ENCODE measurements at places on chromosomes 1 and 21.

- DNase-seq, result no peak
Observed at GRCh38 chr1:228555074-228555994, 68.2 kb downstream of the RNF187 start.

GRCh38 chr1:25619101-25619890 lies 2.7 kb downstream of the MAN1C1 start:
- peak; percentile 53 for DNase-seq

DNA sequence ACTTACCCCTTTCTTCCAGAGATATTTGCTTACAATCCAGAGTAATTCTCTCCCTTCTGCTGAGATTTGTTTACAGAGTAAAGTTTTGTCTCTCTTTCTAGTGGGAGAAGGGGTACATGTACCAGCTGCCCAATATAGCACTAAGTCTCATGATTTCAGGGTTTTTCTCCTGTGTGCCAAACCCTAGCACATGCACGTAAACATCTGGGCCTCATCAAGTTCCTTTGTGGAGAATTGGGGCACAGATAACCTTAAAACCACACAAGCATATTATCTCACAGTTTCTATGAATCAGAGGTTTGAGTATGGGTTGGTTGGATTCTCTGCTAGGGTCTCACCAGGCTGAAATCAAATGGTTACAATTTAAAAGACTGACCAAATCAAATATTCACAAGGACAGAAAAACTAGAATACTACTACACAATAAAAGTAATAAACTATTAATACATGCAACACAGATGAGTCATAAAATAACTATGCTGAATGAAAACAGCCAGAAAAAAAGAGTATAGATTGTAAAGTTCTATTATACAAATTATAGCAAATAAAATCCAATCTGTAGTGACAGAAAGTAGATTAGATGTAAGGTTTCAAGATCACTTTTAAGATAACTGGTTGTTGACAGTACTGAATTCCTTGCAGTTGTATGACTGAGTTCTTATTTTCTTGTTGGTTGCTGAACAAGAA lies 347.4 kb upstream of the PTBP2 start:
- DNase-seq, result no peak

DNA sequence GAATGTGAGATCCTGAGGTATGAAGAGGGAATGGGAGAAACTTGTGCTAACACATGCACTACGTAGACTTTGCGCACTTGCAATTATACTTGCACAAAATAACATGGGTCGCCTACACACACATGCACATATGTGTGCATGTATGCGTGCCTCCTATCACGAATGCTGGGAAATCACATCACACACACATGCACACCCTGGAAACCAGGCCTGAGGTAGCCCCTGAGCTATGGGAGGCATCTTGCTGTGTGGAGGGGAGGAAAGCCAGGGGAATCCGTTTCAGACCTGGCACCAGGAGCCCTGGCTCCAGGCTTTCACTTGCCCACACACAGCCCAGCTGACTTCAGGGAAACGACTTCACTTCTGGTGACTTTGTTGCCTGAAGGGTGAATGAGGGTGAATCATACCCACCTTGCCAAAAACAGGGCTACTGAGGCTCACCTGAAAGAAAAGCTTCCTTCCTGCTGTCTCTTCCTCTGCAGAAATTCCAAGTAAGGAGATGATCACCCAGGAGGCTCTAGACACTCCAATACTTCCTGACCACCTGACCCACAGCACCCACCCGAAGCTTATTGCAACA lies 136.0 kb upstream of the NGF start:
- DNase-seq, result no peak

DNA sequence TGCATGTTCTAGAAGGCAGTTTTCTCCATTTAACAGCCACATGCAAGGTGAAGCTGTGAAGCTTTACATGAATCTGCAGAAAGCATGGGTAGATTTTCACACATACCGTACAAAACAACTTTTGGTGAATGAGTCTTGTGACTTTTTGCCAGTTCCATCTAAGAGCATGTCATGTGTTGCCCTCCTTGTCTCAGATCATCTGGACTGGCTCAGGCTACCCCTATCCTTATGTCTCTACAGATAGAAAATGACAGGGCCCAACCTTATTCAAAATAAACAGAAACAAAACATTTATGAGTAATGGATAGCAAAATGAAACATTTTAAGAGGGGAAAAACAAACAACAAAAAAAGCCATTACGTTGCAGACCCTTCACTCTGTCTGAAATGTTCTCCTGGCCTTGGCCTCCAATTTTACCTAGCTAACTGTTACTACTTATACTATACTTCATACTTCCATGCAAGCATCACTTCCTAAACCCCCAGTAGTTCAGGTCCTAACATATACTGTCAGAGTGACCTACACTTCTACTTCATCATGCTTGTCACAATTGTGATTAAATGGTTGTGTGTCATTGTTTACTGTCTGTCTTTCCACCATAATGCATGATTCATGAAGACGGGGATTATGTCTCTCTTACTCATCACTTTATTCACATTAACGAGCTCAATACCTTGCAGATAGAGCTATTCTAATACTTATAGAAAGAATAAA lies 39.0 kb downstream of the LRRC8C start:
- no peak for DNase-seq

DNA sequence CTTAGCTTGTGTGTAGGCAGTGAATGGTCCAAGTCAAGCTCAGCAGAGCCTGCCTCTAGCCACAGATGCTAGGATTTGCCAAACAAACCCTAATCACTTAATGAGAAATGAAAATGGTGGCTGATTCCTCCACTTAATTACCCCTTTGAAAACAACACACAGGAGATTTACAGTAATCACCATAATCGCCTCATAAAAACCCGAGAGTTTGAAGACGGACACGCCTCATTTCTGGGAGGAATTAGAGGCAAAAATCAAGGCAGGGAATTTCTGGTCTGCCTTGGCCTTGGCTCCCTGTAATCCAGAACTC lies 16.3 kb upstream of the FOXE3 start:
- no peak for DNase-seq

- no peak for DNase-seq
Observed at GRCh38 chr21:30646904-30647414, 4.3 kb downstream of the KRTAP20-3 start.

DNA sequence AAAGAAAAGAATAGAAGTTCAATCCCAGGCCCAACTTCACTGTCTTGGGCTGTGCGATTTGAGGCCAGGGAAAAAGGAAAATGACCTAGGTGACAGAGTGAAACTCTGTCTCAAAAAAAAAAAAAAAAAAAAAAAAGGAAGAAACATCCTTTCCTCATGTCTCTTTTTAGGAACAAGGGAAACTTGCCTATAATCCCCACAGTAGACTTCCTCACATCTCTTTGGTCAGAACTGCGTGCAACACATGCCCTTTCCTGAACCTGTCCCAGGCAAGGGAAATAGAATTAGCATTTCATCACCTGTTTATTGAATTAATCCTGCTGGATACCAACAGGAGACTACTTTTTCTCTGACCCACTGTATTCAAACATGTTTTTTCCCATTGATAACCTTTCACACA lies 2.3 kb downstream of the DCST1 start:
- DNase-seq, result no peak

DNA sequence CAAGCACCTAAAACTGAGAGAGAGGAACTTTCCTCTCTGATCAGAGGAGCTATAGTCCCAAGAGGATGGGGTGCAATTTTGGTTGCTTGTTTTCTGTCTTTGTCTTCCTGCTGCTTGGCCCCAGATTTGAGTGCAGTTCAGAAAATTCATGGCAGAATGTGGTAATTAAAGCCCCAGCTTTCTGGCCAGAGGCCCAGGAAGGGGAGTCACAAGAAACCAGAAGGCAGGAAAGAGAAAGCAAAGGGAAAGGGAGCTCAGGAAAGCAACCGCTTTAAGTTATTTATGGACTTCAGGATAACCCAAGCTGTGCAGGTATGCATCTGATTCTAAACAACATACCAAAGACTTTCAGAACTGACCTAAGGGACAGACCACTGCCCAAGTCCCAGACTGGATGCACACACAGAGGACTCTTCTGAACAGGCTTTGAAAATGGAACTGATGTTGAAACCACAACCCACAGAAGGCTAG lies 88.8 kb downstream of the ST3GAL3 start:
- peak; percentile 36 for DNase-seq

GRCh38 chr1:75768016-75768415 lies 18.0 kb upstream of the RABGGTB start:
- peak; percentile 13 for DNase-seq

- DNase-seq, result peak; percentile 34
Observed at GRCh38 chr1:162973381-162973795, 95.8 kb upstream of the RGS4 start.

GRCh38 chr1:10612436-10613160 lies 137.8 kb downstream of the PEX14 start:
- DNase-seq, result no peak

Data from urothelium cell line (cell line).